GOT3 (cell line): ENCODE measurements at places on chromosomes 4 and X.

DNA sequence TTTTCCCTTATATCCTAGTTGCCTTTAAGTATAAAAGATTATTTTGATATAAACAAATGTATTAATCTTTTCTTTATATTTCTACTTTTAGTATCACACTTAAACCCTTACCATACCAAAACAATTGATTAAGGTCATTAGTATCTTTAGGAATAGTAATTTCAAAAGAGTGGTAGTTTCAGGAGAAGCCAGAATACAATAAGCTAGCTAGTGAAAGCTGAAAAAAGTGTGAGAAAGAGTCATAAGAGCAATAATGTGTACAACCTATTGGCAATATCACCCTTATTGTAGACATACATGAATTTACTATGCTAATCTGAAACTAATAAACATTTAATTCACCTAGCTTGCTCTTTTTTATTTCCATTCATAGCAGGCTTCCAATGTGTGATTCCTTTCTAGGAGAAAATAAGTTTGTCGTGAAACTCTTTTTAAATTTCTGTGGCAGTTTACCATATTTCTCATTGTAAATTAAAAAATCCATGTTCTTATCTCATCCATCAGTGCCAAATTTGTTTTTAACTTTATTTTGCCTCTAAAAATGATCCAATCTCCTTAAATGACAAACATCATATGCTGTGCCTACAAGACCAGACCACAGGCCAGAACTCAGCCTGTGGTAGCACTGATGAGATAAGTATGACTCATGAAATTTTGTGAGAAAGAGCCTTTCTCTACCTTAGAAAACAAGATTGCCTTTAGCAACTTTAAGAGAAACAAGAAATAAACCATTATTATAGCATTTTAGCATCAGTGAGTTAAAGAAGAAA lies 8.1 kb downstream of the NEK1 start:
- DNase-seq, result no peak

GRCh38 chr4:58507079-58507478 lies 1396.9 kb upstream of the IGFBP7 start:
- DNase-seq, result no peak

GRCh38 chr4:1116838-1117237 lies 3.5 kb upstream of the RNF212 start:
- no peak for DNase-seq

GRCh38 chrX:153687121-153688039 lies at the start of gene SLC6A8:
Gene SLC6A8, plus strand, starts transcription at chrX:153687926. Its CDS starts 649 bp downstream, at chrX:153688575.
- no peak for DNase-seq

DNA sequence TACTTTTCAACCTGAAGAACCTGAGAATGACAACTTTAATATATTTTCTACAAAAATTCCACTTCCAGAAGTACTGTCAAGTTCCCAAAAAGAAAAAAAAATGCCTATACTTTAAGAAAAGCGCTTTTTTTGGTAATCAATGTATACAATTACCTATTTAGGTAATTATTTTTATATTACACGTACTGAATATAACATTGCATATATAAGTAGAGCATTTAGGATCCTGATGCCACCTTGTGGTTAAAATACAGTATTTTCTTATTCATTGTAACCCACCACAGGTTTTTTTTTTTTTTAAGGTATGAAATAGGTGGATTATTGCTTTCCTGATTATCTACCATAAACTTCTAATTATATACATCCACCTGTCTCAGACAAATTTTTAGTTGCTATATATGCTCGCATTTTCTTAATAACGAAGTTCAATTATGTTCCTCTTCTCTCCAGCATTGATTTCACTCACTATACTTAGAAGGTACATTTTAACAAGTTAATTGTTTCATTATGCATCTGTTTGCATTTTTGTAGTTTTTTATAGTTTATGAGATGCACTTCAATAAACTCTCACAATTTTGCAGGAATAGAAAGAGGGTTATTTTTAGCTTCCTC lies 5.2 kb downstream of the MAP9 start:
- DNase-seq, result no peak

- DNase-seq, result no peak
These were observed 82.2 kb downstream of the KLF8 start for GRCh38 chrX:56314334-56314733.

GRCh38 chr4:77595364-77595973 lies 10.2 kb upstream of the CXCL13 start:
- no peak for DNase-seq

- no peak for DNase-seq
These were observed 11.5 kb downstream of the PARM1 start for GRCh38 chr4:74944354-74944793.

DNA sequence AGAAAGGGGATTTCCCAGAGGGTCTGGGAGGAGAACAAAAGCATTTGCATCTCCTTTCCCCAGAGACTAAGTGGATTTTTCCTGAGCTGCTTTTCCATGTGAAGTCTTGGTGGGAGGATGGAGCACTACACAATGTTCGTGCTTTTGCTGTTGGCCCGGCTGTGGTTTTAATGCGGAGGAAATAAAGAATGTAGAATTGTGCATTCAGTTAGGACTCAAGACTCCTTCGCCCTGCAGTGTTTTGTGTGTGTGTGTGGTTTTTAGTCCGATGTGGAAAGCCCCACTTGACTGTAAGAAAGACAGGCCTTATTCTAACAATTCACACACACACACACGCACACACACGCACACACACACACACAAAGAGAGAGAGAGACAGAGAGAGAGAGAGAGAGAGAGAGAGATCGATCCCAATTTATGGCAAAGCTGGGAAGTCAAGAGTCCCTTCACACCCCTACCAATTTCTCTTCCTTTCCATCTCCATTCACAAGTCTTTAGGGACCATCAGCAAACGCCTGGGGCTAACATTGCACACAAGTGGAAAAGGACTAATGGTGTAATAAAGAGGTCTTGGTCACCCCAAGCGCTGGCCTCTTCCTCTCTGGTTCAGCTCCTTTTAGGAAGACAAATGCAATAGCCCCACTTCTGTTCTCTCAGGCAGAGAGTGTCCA lies 44.2 kb downstream of the CLDN34 start:
- DNase-seq, result no peak

DNA sequence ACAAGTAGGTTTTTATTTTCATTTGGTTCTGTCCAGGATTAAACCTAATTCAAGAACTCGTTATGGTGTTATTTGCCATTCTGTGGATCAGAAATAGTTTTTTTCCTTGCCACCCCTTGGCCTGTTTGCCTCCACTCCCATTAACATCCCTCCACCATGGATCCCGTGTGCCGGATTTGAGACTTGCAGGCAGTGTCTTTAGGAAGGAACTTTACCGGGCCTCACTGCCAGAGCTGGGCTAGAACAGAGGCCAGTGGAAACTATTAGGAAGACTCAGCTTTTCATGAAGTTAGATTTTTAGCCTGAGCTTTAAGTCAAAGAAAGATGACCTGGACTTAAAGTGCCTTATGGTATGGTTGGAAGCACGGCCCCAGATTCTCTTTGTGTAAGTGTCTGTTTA lies 2.4 kb downstream of the KLHL2 start:
- DNase-seq, result no peak

DNA sequence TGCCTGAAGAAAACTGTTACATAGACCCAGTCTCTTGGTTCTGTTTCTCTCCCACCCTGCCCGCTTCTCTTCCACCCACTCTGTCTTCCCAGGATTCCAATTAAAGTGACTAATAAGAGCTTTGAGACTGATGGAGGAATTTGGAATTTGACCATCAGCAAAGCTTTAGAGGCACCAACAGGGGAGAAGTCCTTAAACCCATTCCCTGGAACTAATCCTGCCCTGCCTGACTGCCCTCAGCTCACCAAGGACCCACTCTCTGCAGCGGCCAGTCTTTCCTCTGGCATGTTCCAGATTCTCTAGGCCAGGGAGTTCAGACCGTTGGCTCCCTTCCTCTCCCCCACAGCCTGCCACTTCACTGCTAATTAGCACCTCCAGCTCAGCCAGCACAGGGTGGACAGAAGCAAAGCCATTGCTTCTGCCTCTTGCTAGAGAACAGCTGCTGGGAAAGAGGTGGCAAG lies 23.9 kb downstream of the SCD5 start:
- DNase-seq, result no peak

DNA sequence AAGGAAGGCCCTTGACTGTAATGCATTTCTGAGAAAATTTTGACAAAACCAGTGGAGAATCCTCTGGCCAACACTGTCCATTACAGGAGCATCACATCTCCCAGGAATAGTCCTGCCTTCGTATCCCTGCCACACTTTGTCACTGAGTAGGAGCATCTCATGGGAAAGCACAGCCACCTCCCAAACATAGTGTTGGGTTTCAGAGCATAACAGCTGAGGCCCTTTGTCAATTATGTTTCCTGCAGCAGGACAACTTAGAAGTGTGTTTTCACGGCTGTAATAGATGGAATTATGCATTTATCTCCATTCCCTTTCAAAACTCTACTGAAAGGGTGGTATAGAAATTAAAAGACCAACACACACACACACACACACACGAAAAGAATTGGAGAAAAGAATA lies 91.1 kb upstream of the SMAD1 start:
- no peak for DNase-seq
